ENCODE measurements at places on chromosomes 2 and 18. TPM values are rescaled to one million over a fixed set of nuclear protein-coding genes. Genes with fewer than 3 reads are reported as not detected.

The ALPG gene
- total RNA-seq = not detected

The SEMA4C gene
- 19.8 TPM for total RNA-seq

The ANKRD30BL gene
- not detected for total RNA-seq

The ARHGAP28 gene
- total RNA-seq = 27.2 TPM

Data from fibroblast of lung (primary cell).